ENCODE measurements at places on chromosomes 16 and 17.

- DNase-seq, result no peak
Measured at GRCh38 chr16:53090591-53091411, 36.0 kb downstream of the CHD9 start.

- peak; percentile 39 for DNase-seq
Measured at GRCh38 chr17:44314869-44315661, 6.7 kb downstream of the RUNDC3A start.

DNA sequence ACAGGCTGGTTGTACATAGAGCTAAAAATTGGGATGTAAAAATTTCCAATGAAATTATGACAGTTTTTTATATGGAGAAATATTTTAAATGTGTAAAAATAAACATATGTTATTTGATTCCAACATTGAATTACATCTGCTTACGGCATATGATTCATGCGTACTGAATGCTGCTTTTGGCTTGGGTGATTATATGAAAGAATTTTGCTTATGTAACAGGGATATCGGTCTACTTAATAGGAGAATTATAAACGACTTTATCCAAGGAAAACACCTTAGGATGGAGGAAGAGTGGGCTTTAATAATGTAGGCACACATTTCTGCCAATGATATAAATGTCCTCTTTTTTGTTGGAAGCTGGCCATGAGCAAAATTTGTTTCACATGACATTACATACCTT is 197.3 kb upstream of the GOT2 start:
- DNase-seq, result no peak

GRCh38 chr17:61261001-61261637 is 138.5 kb upstream of the TBX2 start:
- DNase-seq, result no peak

GRCh38 chr17:75036643-75037268 is 10.0 kb downstream of the ATP5PD start:
- peak; percentile 69 for DNase-seq

- DNase-seq, result no peak
Measured at GRCh38 chr16:610513-611381, 20.0 kb upstream of the WFIKKN1 start.

GRCh38 chr16:71758293-71758760 is 33.8 kb upstream of the PHLPP2 start:
- no peak for DNase-seq

DNA sequence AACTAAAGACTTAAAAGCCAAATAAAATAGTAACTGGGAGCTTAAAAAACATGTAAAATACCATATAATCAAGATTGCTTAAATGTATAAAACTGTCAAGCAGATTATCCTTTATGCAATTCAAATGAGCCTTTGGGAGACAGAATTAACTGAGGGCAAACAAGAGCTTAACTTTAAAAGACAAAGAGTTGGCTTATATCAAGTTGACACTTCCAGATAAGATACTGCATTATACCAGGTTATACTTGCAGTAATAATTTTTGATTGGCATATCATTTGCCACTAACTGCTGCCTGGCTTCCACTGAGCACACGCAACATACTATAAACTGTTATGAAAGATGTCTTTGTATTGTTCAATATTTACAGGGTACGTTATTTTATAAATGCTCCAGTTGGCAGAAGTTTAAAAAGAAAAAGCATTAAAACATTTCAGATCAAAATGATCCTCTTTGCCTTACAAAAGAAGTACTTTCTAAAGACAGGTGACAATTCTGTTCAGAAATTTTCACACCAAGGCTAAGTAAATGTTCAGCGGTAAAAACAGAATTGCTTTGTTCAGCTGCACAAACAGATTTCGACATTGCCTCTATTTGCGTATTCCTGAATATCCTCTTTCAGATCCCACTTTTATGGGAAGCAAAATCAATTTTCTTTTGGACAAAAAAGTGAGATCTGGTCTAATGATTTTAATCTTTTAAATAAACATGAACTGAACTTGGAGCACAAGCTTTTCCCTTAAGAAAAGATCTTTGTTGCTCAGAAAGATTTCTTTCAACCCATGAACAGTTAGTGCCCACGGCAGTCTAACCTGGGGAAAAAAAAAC is 50.7 kb downstream of the TOX3 start:
- DNase-seq, result no peak

Measured in activated T-helper 1 cell treated with anti-CD3 and anti-CD28 coated beads, Interleukin-12 subunit alpha, Interleukin-12 subunit beta, Interleukin-2, Interleukin-4 antibody, amounts not matched to agents 30 ng/mL and 10 ng/mL and 1 ng/mL, durations not matched to agents 14 hours and 24 hours and 36 hours (primary cell).